ENCODE measurements at places on chromosomes 12 and 14. TPM values are rescaled to one million over a fixed set of nuclear protein-coding genes. Genes with fewer than 3 reads are reported as not detected.

Gene ADAMTS20
- 0.18 TPM for total RNA-seq

Gene SERPINA4
- total RNA-seq: not detected

Gene NTN4
- total RNA-seq: 23.9 TPM

Gene DNM1L
- total RNA-seq: 163 TPM

Gene CARMIL3
- 9.8 TPM for total RNA-seq

Gene CATSPERB
- total RNA-seq: 0.41 TPM

All from dorsolateral prefrontal cortex (tissue), 122 donors.